Activated CD4-positive, CD25-positive, alpha-beta regulatory T cell treated with anti-CD3 and anti-CD28 coated beads, Interleukin-2, amount 50 U/mL, for 72 hours (primary cell): ENCODE measurements at places on chromosomes 16 and 17.

DNA sequence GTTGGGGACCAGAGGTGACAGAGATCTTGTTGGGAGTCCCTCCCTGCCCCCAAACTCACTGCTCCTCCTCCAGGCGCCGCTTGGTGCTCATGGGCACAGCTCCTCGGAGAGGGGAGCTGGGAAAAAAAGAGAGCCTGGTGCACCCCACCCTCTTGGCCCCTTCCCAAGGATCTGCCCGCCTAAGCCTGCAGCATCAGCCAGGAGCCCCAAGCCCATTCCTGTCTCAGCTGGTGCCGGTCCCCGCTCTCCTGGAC, 400 bp downstream of the HCFC1R1 start:
- no peak for DNase-seq

- DNase-seq = no peak
Observed at GRCh38 chr17:7838090-7839075, 4.4 kb downstream of the KDM6B start.

- peak; percentile 65 for DNase-seq
Observed at GRCh38 chr17:29292992-29293889, 707 bp downstream of the NUFIP2 start.

- no peak for DNase-seq
Observed at GRCh38 chr17:80633207-80633606, 88.6 kb downstream of the RPTOR start.

- DNase-seq = peak; percentile 29
Observed at GRCh38 chr17:8153525-8153956, 1.3 kb upstream of the PER1 start.
